ENCODE measurements at places on chromosomes 1 and 21.

GRCh38 chr1:44602634-44603628 is 71.3 kb downstream of the TMEM53 start:
- no peak for DNase-seq

GRCh38 chr1:43565600-43566360 is 35.1 kb downstream of the PTPRF start:
- DNase-seq: peak; percentile 35

DNA sequence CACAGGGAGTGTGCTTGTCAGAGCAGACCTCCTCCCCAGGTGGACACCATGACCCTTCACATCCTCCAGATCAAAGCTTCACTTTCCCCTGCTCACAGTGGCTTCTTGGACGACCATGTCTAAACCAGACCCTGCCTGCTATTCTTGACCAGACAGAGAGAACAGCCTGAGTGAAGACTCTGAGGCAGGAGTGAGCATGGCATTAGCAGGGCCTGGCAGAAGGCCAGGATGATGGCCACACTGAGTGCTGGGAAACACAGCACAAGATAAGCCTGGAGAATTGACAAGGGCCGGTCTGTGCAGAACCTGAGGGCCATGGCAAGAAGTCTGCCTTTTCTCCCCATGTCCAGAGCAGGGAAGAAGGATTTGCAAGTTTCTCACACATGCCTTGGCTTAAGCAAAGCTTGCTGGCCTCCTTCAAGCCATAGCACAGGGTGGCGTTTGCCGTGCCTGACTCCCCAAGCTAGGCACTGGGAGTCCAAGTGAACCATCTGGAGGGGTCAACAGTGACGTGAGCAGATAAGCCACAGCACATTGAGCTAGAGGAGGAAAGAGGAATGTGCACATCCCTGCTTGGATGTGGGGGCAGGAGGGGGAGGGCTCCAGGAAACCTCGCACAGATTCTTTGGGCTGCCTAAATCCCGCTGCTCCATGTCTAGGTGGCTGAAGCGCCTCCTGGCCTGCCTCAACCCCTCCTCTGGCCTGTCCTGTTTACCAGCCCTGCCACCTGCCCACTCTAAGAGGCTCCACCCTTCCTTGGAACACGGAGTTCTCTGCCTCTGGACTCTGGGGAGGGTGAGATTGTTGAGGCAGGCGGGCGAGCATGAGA is 87.1 kb downstream of the CD58 start:
- DNase-seq: no peak

GRCh38 chr1:175604039-175604941 is 139.1 kb downstream of the TNR start:
- no peak for DNase-seq

DNA sequence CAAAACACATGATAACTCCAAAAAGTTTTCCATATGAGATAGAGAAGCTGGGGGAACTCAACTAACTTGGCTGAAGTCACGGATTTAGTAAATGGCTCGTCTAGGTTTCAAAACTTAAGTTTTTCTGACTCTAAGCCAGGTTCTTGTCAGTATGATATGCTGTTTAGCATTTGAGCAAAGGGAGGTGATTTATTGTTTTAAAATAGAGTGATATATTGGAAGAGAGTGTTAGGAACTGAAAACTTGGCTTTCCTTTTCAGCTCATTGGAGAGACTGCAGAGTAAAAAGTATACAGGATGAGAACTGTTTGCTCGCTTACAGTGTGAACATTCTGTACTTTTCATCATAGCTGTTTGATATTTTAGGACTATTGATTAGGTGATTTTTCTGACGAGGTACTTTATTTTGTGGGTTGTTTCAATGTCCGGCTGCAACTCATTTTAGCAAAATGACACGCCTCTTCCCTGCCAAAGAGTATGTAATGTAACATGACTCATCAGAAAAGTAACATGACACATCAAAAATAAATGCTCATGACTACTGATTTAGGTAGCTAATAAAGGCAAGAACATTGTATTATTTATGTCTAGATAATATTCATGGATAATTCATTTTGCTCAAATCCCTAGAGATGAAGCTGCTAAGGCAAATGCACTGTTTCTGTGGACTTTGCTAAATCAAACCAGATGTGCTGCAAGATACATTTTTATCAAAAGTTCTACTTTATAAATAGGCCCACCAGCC is 355.1 kb downstream of the GPATCH2 start:
- no peak for DNase-seq

All from stimulated activated CD4-positive, alpha-beta T cell treated with anti-CD3 and anti-CD28 coated beads, Interleukin-4, amount 100 ng/mL, for 1 hour (primary cell).